Heart right ventricle (tissue), 16 donors: ENCODE measurements at places on chromosomes 13 and 19. TPM values are rescaled to one million over a fixed set of nuclear protein-coding genes. Genes with fewer than 3 reads are reported as not detected.

The ENOX1 gene
- total RNA-seq = 3.1 TPM

GRCh38 chr19:50550594-50550966, 17.7 kb downstream of the LRRC4B start:
- peak overlapping the region; percentile 17 for H3K4me3 ChIP-seq
- H3K36me3 ChIP-seq = no peaks in the 10 kb centered on the region
- H3K4me1 ChIP-seq = no peaks in the 10 kb centered on the region
- DNase-seq = no peak

The C19orf38 gene
- 0.27 TPM for total RNA-seq

The NCAN gene
- total RNA-seq = not detected

DNA sequence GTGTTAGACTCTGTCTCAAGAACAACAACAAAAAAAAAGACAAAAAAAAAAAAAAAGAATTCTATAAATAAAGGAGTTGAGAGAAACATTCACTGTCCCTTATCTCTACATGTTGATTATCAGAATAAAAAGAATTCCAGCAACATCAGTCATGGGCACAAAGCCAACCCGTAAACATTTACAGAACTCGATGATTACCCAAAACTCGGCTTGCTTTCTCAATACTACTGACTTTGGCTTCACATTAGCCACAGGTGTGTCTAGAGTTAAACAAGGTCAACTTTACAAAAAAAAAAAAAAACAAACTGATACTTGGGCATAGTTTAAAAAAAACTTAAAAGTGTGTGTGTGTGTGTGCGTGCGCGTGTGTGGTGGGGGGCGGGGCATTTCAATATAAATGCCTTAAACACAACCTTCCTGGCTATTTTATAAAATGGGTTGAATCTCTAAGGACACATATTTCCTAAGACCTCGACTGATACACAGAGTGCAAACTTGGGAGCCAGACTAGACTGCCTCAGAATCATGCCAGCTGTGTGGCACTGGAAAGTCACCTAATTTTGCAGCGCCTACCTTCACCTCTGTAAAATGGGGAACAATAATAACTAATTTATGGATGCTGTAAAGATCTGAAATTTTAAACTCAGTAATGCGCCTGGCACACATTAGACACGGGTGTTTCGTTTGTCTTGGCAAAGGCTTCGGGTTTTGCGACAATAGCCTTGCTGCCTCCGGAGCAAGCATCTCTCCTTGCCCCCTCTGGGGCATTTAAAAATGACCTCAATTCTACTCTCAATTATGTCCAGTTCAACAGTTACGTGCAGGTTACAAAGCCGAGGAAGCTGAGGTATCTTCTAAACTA, 922 bp downstream of the EBPL start:
- DNase-seq = no peak
- no peaks in the 10 kb centered on the region for H3K27me3 ChIP-seq
- no peaks in the 10 kb centered on the region for H3K4me1 ChIP-seq
- peak overlapping the region; percentile 88 for H3K27ac ChIP-seq
- H3K36me3 ChIP-seq = no peaks in the 10 kb centered on the region
- H3K4me3 ChIP-seq = peak overlapping the region; percentile 71

GRCh38 chr13:71625694-71626093, 241.3 kb downstream of the DACH1 start:
- H3K36me3 ChIP-seq = no peaks in the 10 kb centered on the region
- no peak overlapping the region for H3K4me3 ChIP-seq
- peak overlapping the region; percentile 78 for H3K27ac ChIP-seq
- no peak for DNase-seq
- H3K27me3 ChIP-seq = no peaks in the 10 kb centered on the region

The AP2S1 gene
- total RNA-seq = 105 TPM

- H3K27ac ChIP-seq = no peak overlapping the region
- H3K36me3 ChIP-seq = no peaks in the 10 kb centered on the region
- no peak overlapping the region for H3K4me3 ChIP-seq
- no peaks in the 10 kb centered on the region for H3K27me3 ChIP-seq
- peaks cover 47% of the 10 kb centered on the region for H3K4me1 ChIP-seq
Measured at GRCh38 chr13:40651866-40652587, 14.4 kb downstream of the FOXO1 start.

The AXL gene
- 9.0 TPM for total RNA-seq

The GIPC3 gene
- total RNA-seq = 2.6 TPM

DNA sequence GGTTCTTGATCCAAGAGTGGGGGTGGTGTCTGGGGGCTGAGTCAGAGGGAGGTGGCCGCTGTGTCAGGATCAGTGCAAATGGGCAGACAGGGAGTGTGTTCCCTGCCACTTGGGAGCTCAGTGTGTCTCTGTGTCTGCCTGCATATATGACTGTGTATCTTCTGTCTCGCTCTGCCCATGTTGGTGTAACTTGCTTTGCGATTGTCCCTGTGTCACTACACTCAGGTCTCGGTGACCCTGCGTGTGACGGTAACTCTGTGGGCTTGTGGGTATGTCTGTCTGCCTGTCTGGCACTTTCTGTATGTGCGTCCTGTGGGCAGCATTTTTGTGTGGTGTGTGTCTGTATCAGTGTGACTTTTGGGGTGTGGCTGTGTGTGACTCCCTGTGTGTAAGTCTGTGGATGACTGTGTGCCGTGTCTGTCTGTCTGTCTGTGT, 8.2 kb upstream of the ERFL start:
- H3K4me1 ChIP-seq = peaks cover 18% of the 10 kb centered on the region
- no peak overlapping the region for H3K27ac ChIP-seq
- H3K27me3 ChIP-seq = peaks cover 80% of the 10 kb centered on the region
- no peaks in the 10 kb centered on the region for H3K36me3 ChIP-seq

DNA sequence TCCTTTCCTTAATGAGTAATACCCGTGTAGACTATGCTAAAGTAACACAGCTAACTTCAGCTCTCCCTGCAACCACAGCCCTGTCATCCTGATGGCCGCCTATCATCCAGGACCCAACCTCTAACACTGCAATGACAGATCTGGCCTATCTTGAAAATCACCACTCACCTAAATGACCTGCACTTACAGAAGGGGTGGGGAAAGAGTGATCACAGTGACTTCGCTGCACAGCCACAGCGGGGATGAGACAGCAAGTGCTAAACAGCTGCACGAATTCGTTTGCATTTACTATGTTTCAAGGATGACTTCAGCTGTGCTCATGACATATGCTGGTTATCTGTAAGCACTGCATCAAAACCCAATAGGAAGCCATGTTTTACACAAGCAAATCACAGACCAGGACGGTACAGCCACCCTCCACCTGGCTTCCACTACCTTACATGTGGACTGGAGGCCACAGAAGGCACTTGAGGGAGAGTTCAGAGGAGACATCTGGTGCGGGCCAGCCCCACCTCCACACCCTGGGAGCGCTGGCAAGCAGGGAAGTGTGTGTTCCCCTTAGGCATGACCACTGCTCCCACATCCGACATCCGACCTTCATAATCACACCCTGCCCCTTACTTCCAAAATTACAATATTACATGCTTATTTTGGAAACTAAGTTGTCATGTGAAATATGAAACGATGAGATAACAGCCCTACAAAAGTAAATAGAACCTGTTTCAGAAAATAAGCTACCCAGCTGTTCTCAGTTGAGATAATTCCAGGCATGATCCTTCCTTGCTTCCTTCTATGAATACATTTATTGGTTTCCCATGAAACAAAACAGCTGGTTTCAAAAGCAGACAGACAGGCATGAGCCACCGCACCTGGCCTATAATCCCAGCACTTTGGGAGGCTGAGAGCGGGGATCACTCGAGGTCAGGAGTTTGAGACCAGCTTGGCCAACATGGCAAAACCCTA, 95.7 kb downstream of the STK24 start:
- no peaks in the 10 kb centered on the region for H3K36me3 ChIP-seq
- no peak overlapping the region for H3K4me3 ChIP-seq
- H3K27me3 ChIP-seq = no peaks in the 10 kb centered on the region
- H3K27ac ChIP-seq = peak overlapping the region; percentile 5
- no peak for DNase-seq
- peaks cover 56% of the 10 kb centered on the region for H3K4me1 ChIP-seq
